Stimulated activated CD4-positive, alpha-beta T cell treated with anti-CD3 and anti-CD28 coated beads, Interleukin-2, amount 100 ng/mL, for 24 hours (primary cell): ENCODE measurements at places on chromosomes 16 and 17.

GRCh38 chr16:86384980-86385379 is 125.3 kb upstream of the FOXF1 start:
- no peak for DNase-seq

GRCh38 chr17:17041018-17041521 is 1.2 kb upstream of the MPRIP start:
- DNase-seq = no peak

- no peak for DNase-seq
Observed at GRCh38 chr17:57448759-57449283, 192.5 kb downstream of the MSI2 start.

- DNase-seq = no peak
Observed at GRCh38 chr16:87945351-87946042, 5.7 kb upstream of the BANP start.

DNA sequence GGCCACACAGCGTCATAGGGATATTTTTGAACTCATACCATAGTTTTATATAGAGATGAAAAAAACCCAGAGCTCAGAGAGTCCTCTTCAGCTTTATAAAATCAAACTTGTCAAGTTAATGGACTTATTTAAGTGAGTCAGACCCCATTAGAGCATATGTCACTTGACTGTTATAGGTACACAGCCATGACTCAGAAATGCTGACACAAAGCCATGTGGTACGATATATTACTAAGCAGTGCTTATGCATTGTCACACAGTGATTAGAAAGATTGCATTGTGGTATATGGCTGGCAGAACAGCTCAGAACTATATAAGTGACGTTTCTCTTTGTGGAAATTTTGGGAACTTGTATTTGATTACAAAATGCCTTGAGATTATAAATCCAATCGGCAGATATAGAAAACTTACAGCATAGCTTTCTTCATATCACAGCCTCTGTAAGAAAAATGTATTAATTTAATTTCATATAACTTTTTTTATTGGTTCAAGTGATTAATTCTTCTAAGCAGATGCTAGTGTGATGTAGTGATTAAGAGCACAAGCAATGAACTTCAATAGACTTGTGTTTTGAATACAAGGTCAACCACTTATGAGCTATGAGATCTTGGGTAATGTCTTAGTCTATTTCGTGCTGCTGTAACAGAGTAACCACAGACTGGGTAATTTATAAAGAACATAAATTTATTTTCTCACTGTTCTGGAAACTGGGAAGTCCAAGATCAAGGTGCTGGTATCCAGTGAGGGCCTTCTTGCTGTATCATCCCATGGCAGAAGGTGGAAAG is 25.8 kb upstream of the GINS3 start:
- DNase-seq = no peak

DNA sequence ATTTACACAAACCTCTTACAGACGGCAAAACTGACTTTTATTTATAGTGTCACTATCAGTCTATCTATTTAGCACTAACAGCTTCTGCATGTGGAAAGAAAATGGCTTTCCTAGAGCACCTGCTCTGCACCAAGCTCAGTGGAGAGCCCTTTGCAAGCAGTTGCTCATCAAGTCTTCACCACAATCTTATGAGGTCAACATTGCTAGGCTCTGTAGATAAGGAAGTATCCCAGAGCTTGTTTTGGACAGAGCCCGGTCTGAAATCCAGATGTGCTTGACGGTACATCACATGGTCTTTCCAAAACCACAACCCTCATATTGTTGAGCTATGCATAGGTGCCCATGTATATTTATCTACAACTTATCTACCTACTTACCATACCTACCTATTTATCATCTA is 572.7 kb upstream of the CDH5 start:
- no peak for DNase-seq

DNA sequence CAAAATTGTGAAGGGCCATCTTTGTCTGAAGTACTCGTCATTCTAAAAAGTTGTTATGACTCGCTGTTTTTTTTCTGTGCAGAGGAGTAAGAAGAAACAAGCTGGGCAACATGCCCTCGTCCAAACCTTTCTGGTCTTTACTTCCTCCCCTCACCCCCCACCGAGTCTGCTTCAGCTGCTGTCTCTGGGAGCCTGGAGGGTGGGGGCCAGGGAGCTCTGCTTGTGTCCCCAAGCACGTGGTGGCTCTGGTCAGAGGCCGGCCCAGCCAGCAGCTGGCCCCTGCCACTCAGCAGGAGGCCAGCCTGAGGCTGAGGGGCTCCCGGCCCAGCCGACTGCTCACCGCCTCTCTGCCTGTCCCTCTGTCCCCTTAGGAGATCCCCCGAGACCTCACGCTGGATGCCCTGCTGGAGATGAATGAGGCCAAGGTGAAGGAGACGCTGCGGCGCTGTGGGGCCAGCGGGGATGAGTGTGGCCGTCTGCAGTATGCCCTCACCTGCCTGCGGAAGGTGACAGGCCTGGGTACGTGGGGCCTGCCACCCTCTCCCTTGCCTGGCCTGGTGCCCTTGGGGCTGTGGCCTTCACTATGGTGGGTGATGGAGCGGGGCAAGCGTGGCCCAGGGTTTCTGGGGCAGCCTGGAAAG is 53.7 kb upstream of the LGALS9 start:
- no peak for DNase-seq

- DNase-seq = no peak
Observed at GRCh38 chr16:54875443-54875842, 55.2 kb upstream of the IRX5 start.

- peak; percentile 70 for DNase-seq
Observed at GRCh38 chr17:59001158-59001814, 105.4 kb downstream of the TRIM37 start.

DNA sequence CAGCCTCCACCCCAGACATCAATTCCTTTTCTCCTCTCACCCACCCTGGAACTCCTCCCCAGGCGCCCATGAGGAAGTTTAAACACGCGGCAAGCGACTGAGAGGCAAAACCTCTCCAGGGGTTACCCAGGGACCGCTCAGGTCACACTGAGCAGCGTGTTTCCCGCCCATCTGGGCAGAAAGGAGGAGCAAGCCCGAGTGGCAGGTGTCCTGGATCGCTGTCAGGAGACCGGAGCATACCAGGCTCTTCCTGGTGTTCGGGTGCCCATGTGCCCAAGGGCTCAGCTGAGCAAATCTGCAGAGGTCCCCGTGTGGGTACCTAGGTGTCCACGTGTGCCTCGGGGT is 491 bp downstream of the SLC25A19 start:
- no peak for DNase-seq

GRCh38 chr17:28521311-28522085 is 15.3 kb downstream of the FOXN1 start:
- DNase-seq = no peak

DNA sequence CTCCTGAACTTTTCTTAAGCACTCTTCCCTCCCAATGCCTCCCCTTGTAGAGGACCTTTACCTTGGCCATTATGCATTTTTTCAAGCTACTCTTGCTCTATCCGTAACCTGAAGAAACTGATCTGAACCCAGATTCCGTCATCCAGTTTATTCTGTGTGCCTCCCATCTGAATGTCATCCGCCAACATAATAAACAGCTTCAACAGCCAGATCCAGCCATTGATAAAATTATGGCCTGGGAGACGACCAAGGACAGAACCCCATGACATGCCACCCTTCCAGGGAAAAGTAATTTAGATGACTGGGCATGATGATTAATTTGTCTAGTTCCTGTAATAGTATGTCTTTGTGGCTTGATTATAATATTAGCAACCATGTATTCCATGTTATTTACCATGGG is 41.9 kb downstream of the KATNIP start:
- no peak for DNase-seq

- DNase-seq = peak; percentile 43
Observed at GRCh38 chr17:82333279-82334171, at the start of gene SECTM1. Gene SECTM1 (minus strand): TSS chr17:82333766. CDS start chr17:82327240, 6,526 bp downstream.

DNA sequence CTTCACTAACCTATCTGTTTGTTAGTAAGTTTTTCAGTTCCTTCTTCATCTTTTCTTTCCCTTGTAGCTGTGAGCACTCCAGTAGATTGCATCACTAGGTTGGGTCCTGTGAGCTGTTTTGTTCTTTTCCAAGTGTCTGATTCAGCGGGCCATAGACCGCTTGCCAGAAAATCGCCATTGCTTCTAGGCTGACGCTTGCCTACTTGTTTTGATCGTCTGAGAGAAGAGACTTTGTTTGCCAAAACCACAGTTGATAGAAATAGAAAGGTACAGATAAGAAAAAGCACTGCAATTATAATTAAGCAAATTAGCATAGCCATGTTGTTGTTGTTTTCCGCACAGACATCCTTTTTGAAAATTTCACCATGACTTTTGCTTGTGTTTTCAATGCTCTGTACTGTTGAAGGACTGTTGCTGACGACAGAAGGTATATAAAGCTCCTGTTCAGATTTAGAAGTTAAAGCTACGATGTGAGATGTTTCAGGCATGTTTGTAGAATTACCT is 3.1 kb downstream of the EVI2A start:
- peak; percentile 49 for DNase-seq

- DNase-seq = no peak
Observed at GRCh38 chr17:29642171-29642611, 19.5 kb upstream of the CORO6 start.

- no peak for DNase-seq
Observed at GRCh38 chr17:28045304-28045703, 2.8 kb downstream of the NLK start.

GRCh38 chr17:75010683-75011400 is 1.6 kb upstream of the MRPL58 start:
- DNase-seq = no peak

- DNase-seq = peak; percentile 18
Observed at GRCh38 chr16:1042866-1043265, 29.7 kb upstream of the SSTR5 start.

DNA sequence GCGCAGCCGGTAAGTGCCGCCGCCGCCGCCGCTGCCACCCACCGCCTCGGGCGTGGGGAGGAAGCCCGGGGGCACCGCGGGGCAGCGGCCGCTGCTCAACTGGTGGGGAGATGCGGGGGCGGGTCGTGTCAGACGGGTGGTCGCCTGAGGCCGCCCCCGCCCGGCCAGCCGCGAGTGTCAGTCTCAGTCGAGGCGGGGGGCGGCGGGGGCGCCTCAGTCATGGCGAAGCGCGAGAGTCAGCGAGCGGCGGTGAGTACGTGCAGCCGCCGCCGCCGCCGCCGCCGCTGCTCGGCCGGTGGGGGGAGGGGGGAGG is 76.2 kb downstream of the CHD9 start:
- DNase-seq = no peak

DNA sequence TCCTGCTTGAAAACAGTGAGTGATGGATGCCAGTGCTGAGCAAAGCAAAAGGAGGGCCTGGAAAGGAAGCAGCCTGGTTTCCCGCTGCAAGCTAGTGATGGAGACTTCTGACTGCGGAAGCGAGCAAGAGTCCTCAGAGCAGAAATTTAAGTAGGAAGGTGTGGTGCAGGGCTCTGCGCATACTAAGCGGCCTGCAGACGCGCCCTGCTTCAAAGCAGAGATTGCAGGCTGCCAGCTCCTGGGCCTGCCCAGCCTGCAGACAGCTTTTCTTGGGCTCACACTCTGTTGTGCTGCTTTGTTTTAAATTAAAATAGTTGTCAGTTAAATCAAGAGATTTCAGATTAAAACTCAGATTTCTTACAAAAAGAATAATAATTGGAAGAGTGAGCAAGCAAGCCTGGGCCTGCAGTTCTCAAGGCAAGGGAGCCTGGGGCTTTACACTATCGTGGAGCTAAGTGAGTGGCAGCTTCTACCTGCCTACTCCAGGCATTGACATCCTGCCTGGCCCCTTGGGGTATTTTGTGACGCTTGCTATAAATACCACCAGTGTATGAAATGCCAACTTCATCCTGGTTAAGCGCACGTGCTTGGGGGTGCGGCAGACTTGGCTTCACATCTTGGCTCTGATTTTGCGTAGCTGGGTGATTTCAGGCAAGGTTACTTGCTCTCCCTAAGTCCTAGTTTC is 237.3 kb downstream of the XYLT1 start:
- no peak for DNase-seq

DNA sequence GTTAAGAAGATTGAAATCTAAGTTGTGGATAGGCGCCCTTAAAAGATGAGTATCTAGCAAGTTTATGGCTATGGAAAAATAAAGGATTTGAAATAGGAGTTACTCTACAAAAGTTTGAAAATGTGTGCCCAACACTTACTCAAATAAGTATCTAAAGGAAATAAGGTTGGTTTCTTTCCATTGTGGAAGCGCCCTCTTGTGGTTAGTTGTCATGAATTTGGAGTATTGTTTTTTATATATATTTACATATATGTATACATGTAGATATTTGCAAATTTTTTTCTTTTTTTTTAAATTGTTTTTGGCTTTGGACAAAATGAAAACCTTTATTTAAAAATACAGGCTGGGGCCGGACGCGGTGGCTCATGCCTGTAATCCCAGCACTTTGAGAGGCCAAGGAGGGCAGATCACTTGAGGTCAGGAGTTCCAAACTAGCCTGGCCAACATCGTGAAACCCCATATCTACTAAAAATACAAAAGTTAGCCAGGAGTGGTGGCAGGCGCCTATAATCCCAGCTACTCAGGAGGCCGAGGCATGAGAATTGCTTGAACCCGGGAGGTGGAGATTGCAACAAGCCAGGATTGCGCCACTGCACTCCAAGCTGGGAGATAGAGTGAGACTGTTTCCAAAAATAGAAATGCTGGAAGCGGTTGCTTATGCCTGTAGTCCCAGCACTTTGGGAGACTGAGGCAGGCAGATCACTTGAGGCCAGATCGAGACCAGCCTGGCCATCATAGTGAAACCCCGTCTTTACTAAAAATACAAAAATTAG is 24.0 kb upstream of the VPS4A start:
- peak; percentile 8 for DNase-seq

- DNase-seq = no peak
Observed at GRCh38 chr17:66472123-66472522, 169.7 kb downstream of the PRKCA start.

DNA sequence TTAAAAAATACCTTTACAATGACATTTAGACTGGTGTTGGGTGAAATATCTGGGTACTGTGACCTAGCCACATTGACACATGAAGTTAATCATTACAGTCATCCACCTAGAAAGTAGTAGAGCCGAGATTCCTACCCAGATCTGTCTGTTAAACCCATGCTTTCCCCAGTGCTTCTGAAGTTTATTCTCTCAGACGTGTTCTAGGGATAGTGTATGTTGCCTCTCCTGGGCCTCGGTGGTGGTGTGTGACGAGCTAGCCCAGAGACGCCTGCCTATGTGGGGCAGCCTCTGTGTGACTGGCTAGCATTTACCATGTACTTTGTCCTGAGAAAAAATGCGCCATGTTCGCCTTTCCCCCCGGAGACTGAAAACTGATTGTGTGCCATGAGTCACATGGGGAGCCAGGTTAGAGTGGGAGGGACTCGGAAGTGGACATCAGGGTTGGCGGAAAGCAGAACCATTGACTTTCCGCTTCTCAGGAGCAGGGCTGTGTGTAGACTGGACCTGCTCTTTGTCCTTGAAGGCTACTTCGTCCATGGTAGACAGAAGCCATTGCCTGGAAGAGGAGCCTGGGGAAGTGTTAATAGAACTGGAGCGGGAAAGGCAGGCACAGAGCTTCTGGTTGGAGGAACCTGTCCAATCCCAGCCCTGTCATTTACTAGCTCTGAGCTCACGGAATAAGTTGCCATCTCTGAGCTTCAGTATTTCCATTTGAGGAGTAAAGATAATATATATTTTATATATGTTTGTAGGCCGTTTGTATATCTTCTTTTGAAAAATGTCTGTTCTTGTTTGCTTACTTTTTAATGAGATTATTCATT is 235.5 kb downstream of the SNX29 start:
- DNase-seq = no peak

- no peak for DNase-seq
Observed at GRCh38 chr16:83602761-83603722, 204.7 kb upstream of the HSBP1 start.
